Activated CD8-positive, alpha-beta memory T cell treated with anti-CD3 and anti-CD28 coated beads for 24 hours (primary cell): ENCODE measurements at places on chromosomes 5 and 9.

DNA sequence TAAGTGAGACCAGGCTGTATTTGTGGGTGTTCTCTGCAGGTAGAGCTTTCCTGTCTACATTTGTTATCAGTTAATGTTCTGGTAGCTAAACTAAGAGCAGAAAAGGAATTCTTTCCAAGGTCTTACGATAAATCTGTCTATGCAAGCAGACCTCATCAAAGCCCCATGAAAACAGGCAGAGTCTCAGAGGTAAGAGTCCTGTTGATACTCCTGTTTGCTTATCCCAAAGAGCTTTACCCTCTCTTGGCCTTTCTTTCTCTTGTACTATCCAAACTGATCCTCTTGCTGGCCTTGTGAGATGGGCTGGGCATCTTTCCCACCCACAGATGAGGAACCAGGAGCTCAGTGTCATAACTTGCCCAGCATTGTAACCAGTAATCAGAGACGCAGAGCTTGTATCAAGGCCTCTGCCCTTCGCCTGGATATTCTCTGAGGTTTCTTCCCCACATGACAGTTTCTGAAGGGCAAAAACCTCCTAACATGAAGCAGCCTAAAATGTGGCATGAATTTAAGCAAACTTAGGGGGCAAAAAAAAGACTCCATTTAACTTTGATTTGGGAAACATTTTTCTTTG lies 33.5 kb downstream of the PRKACG start:
- no peak for DNase-seq

GRCh38 chr5:84085387-84086041 lies 299.2 kb downstream of the EDIL3 start:
- DNase-seq: no peak

- DNase-seq: no peak
These were observed 287.4 kb downstream of the GLIS3 start for GRCh38 chr9:4012441-4012840.

GRCh38 chr5:82881571-82882174 lies 195.5 kb downstream of the TMEM167A start:
- no peak for DNase-seq

GRCh38 chr9:77712533-77713130 lies 64.5 kb upstream of the GNA14 start:
- DNase-seq: no peak

- no peak for DNase-seq
These were observed 445.2 kb upstream of the GRAMD2B start for GRCh38 chr5:125978015-125978414.

DNA sequence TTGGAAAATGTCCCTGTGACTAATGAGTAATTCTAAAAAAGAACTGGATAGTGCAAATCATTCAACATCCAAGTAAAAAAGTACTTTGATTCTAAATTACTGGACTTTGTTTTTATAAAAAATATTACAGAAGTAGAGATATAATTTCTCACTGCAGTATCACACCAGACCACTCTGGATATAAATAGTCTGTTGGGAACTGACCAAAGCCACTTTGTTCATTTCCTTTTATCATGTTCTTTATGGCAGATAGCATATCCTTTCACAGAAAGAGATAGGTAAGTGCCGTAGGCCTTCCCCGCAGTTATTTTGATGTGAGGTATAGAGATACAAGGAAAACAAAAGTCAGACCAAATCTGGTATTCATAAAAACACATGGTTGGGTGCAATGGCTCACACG lies 827.4 kb upstream of the GRAMD2B start:
- no peak for DNase-seq

GRCh38 chr9:15249042-15249818 lies 57.8 kb downstream of the TTC39B start:
- DNase-seq: no peak

GRCh38 chr9:129644902-129645301 lies 3.0 kb upstream of the ASB6 start:
- no peak for DNase-seq

GRCh38 chr5:73835726-73836125 lies 209.7 kb downstream of the ARHGEF28 start:
- no peak for DNase-seq

GRCh38 chr5:77669677-77670076 lies 31.2 kb upstream of the OTP start:
- DNase-seq: no peak

DNA sequence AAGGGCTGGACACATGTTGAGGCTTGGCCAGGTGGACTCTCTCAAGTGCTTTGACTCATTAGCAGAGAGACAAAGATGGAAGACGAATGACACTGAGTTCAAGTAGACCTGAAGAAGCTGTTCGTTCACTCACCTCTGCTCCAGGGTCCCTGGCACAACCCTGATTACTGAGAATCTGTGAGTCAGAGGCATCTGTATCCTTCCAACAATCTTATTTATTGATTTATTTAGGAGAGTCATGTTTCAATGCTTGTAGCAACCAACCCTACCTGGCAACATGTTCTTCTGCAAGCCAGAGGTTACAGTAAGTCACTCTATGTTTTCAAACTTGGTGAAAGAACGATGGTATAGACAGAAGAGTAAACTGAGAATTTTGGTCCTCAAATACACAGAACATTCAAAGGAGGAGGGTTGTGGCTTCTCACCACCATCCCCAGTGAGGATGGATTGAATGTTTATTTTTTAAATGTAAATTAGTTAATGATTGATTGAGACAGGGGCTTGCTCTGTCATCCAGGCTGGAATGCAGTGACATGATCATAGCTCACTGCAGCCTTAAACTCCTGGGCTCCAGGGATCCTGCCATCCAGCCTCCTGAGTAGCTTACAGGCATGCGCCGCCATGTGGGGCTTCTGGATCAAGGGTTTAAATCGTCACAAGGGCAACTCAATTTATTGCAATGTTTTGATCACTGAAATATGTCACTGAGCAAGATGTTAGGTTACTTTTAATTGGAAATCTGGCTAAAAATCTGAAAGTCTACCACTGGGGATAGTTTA lies 55.7 kb upstream of the CARTPT start:
- DNase-seq: no peak
